Suprapubic skin (tissue), 4 donors: ENCODE measurements at places on chromosomes 7 and 10.

DNA sequence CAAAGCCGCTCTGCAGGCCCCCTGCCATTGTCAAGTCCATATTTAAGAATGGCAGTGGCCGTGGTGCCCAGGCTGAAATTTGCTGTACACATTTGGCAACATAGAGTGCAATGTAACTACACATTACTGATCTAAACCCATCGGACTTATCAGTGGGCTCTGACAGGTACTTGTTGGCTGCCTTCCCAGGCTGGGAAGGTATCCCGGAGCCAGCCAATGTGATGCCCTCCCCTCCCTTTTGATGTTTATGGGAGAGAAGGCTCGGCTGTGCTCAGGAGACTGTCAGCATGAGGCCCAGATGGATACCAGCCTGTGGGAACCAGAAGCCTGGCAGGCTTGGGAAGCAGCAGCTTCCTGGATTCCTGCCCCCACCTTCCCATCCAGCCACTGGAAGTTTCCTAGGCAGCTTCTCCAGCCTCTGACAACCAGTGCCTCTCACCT, 146.1 kb upstream of the TCF7L2 start:
- no peaks in the 10 kb centered on the region for H3K27me3 ChIP-seq
- H3K4me1 ChIP-seq, result peaks cover 15% of the 10 kb centered on the region
- DNase-seq, result no peak
- H3K27ac ChIP-seq, result no peak overlapping the region
- H3K36me3 ChIP-seq, result no peaks in the 10 kb centered on the region

GRCh38 chr7:148773334-148773733, 74.6 kb downstream of the CUL1 start:
- H3K27me3 ChIP-seq, result no peaks in the 10 kb centered on the region
- H3K4me3 ChIP-seq, result no peak overlapping the region
- DNase-seq, result no peak
- no peak overlapping the region for H3K27ac ChIP-seq
- H3K4me1 ChIP-seq, result no peaks in the 10 kb centered on the region

- H3K36me3 ChIP-seq, result no peaks in the 10 kb centered on the region
- no peaks in the 10 kb centered on the region for H3K27me3 ChIP-seq
- no peak for DNase-seq
- H3K4me1 ChIP-seq, result no peaks in the 10 kb centered on the region
- H3K4me3 ChIP-seq, result no peak overlapping the region
- no peak overlapping the region for H3K27ac ChIP-seq
These were observed 131.8 kb downstream of the SEMA3E start for GRCh38 chr7:83517035-83517700.

GRCh38 chr10:84478679-84479078, 150.3 kb downstream of the CCSER2 start:
- peaks cover 13% of the 10 kb centered on the region for H3K36me3 ChIP-seq
- no peak overlapping the region for H3K4me3 ChIP-seq
- H3K27me3 ChIP-seq, result no peaks in the 10 kb centered on the region
- H3K27ac ChIP-seq, result no peak overlapping the region
- DNase-seq, result no peak

DNA sequence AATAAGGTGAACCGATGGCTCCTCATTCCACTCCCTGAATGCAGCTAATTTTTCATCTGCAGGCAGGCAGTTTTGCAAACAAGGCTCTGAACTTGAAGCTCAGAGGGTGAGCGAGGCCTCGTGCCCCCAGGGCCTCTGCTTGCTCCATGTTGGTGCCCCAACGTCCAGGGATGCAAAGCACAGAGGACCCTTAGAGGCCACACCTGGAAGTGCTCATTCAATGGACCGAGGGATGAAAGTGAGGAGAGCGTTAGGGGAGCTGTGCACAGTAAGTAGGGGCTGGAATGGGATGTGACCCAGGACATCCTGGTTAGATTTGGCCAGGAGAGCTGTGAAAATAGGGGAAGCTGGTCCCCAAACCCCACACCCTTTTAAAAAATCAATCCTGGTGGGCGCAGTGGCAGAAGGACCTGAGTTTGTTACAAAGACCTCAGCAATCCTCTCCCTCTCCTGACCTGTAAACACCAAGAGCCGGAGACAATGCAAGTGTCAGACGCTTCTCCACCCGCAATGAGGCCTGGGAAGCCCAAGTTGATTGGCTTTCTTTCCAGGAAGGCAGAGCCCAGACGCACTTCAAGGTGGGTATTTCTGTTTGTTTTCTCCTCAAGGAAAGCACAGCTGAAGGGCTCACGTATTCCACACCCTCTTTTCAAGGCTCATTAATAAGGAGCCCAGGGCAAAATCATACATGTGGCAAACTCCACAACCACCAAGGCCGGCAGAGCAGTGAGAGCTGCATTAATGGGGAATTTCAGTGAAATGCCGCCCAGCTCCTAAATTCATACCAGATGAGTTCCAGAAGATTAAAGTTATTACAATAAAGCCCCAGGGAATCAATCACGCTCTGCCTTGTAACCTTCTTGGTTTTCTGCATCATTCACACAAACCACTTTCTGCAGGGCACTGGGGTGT, 14.1 kb upstream of the CXCL12 start:
- H3K27ac ChIP-seq, result no peak overlapping the region
- H3K27me3 ChIP-seq, result peaks cover 5% of the 10 kb centered on the region
- no peaks in the 10 kb centered on the region for H3K4me1 ChIP-seq
- no peaks in the 10 kb centered on the region for H3K36me3 ChIP-seq
- peak; percentile 47 for DNase-seq
- no peak overlapping the region for H3K4me3 ChIP-seq

DNA sequence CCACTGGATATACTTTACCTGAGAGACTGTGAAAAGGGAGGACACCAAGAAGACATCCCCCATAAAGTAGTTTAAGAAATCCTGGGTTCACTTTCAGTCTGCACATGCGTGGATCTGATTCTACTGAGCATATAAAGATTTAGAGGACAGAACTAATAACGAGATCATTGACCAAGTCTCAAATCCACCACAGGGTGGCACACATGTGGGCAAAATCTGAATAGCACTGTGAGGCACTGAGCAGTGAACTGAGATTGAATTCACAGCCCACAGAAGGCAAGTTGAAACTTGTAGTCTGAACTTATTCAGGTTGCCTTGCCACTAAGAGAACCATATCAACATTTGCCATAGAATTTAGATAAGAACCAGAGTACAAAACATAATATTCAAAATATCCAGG, 818.6 kb downstream of the GRID1 start:
- no peak overlapping the region for H3K27ac ChIP-seq
- no peaks in the 10 kb centered on the region for H3K27me3 ChIP-seq
- H3K4me1 ChIP-seq, result peaks cover 3% of the 10 kb centered on the region

DNA sequence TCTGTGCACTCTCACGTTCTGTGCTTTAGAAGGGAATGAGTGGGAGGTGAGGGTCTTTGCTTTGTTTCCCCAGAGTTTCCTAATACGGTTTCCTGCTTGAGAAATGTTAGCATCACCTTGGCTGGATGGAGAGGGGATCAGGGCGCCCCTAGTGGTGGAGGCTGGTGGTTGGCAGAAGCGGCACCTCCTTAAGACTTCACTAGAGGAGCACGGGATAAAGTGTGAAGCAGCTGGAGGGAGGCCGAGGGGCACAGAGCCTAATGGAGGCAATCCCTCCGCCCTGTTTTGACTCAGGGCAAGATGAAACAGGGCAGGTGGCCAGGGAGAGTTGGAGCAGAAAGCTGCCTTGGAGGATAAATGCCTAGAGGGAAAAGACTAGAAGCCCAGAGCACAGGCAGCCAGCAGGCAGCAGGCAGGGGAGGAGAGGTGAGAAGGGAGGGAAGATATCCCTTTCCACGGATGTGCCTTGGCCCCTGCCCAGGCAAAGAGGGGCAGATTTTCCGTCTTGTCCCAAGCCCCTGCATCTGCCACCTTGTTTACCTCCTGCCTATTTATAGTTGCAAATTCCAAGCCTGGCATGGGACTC, 56.0 kb upstream of the BTRC start:
- DNase-seq, result no peak
- no peak overlapping the region for H3K4me3 ChIP-seq
- peaks cover 2% of the 10 kb centered on the region for H3K4me1 ChIP-seq

DNA sequence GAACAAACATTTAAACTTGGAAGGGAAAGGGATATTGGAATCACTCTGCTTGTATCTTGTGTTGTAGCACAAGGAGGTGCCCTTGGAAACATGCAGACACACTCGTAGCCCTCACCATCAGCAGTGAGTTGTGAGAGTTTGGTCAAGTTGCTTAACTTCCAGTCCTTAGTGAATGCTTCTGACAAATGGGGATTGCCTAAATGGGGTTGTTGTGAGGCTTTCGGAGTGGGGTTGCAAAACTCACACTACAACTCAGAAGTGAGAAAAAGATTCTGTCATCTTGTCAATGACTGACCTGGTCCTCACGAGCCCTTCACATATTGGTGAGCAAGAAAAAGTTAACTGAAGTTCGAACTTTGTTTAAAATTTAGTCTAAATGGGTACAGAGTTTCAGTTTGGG, 29.0 kb upstream of the GSDME start:
- no peaks in the 10 kb centered on the region for H3K27me3 ChIP-seq
- H3K27ac ChIP-seq, result no peak overlapping the region
- no peaks in the 10 kb centered on the region for H3K36me3 ChIP-seq
- no peak overlapping the region for H3K4me3 ChIP-seq
- H3K4me1 ChIP-seq, result no peaks in the 10 kb centered on the region

- H3K27ac ChIP-seq, result no peak overlapping the region
- no peaks in the 10 kb centered on the region for H3K36me3 ChIP-seq
- DNase-seq, result no peak
- no peak overlapping the region for H3K4me3 ChIP-seq
- no peaks in the 10 kb centered on the region for H3K27me3 ChIP-seq
These were observed 248.1 kb downstream of the MTERF1 start for GRCh38 chr7:91632234-91632940.

GRCh38 chr10:89236226-89236797, 15.3 kb downstream of the LIPA start:
- no peaks in the 10 kb centered on the region for H3K27me3 ChIP-seq
- H3K4me3 ChIP-seq, result no peak overlapping the region
- H3K36me3 ChIP-seq, result peaks cover 8% of the 10 kb centered on the region
- no peak for DNase-seq

DNA sequence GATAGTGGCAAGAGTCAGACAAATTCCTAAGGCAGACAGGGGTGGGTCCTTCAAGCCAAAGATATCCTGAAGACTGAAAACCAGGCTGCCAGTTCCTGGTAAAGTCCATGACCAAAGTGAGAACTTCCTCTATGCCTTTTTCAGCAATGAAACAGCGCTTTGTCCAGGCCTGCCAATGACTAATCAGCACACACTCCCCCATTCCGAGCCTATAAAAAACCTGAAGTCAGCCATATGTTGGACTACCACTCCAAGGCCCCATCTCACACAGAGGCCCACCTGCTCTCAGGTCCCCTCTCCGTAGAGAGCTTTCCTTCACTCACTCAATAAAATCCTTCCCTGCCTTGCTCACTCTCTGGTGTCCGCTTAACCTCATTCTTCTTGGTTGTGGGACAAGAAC, 402.2 kb downstream of the ANKRD7 start:
- no peak for DNase-seq
- H3K27ac ChIP-seq, result no peak overlapping the region
- no peaks in the 10 kb centered on the region for H3K36me3 ChIP-seq
- no peaks in the 10 kb centered on the region for H3K4me1 ChIP-seq
- H3K27me3 ChIP-seq, result no peaks in the 10 kb centered on the region

- no peak overlapping the region for H3K27ac ChIP-seq
- H3K36me3 ChIP-seq, result no peaks in the 10 kb centered on the region
- H3K4me3 ChIP-seq, result no peak overlapping the region
- H3K27me3 ChIP-seq, result peaks cover 4% of the 10 kb centered on the region
- no peaks in the 10 kb centered on the region for H3K4me1 ChIP-seq
These were observed 99.6 kb downstream of the DNAH11 start for GRCh38 chr7:21642422-21642821.

DNA sequence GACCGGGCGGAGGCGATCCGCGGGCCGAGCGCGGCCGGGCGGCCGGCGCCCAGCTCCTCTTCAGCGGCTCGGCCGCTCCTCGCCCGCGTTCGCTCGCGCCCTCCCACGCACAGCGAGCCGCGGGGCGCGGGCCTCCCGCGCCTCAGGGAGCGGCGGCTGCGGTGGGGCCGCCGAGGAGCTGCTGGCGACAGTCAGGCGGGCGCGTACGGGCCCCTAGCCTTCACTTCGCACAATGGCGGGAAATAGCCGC, at the start of gene MCMBP:
MCMBP (minus strand) TSS at position 234 of the 250 bp plus-strand sequence. CDS start 259 bp downstream, outside the sequence.
- H3K4me3 ChIP-seq, result peak within 1 kb of the TSS; percentile 75
- peaks cover 31% of the 10 kb centered on the region for H3K4me1 ChIP-seq
- H3K27me3 ChIP-seq, result no peaks in the 10 kb centered on the region
- DNase-seq, result no peak

DNA sequence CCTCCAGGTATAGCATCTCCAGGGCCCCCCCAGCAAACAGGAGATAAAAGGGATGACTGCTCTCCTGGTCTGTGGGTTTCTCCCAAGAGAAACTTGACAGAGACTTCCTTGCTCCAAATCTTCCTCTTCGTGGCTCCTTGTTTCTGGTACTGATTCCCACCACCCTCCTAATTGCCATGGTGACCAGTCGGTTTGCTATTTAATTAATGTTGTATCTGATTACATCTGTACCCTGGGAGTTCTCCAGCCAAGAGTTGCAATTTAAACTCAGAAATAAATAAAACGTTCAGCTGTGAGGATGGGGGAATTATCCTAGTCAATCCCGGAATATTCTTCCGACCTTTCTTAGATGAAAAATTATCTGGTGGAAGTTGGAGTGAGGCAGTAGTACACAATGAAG, 264.7 kb downstream of the PAXIP1 start:
- H3K4me1 ChIP-seq, result no peaks in the 10 kb centered on the region
- no peaks in the 10 kb centered on the region for H3K36me3 ChIP-seq
- no peak overlapping the region for H3K4me3 ChIP-seq

- no peaks in the 10 kb centered on the region for H3K27me3 ChIP-seq
- no peaks in the 10 kb centered on the region for H3K36me3 ChIP-seq
- H3K4me3 ChIP-seq, result no peak overlapping the region
- no peak for DNase-seq
These were observed 54.0 kb downstream of the MTURN start for GRCh38 chr7:30188811-30189210.

- no peak overlapping the region for H3K27ac ChIP-seq
- no peaks in the 10 kb centered on the region for H3K4me1 ChIP-seq
- no peak overlapping the region for H3K4me3 ChIP-seq
- H3K36me3 ChIP-seq, result peaks cover 13% of the 10 kb centered on the region
These were observed 167.2 kb upstream of the IMMP2L start for GRCh38 chr7:111729483-111729882.

DNA sequence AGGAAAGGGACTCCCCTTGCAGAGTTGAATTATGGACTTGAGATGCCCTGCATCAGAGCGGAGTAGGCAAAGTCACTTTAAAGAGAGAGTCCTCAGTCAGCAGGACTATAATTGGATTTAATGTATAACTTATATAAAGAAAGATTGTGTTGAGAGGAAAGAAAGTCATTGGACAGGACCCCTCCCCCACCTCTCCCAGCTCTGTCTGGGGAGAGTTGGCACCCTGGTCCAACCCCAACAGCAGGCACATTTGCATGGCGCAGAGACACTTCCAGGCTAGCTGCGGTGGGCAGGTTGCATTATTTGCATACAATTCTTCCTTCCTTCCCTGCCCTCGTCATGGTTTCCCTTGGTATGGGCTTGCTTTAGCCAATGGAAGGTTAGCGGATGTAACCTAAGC, 46.1 kb upstream of the NPTX2 start:
- H3K27ac ChIP-seq, result no peak overlapping the region
- H3K27me3 ChIP-seq, result no peaks in the 10 kb centered on the region
- H3K36me3 ChIP-seq, result no peaks in the 10 kb centered on the region
